Activated CD4-positive, alpha-beta T cell treated with anti-CD3 and anti-CD28 coated beads for 24 hours (primary cell): ENCODE measurements at places on chromosomes 3 and 15.

GRCh38 chr3:169402672-169403360 is 260.7 kb downstream of the MECOM start:
- DNase-seq, result no peak

GRCh38 chr3:197501879-197502620 is 53.7 kb downstream of the BDH1 start:
- DNase-seq, result peak; percentile 34

DNA sequence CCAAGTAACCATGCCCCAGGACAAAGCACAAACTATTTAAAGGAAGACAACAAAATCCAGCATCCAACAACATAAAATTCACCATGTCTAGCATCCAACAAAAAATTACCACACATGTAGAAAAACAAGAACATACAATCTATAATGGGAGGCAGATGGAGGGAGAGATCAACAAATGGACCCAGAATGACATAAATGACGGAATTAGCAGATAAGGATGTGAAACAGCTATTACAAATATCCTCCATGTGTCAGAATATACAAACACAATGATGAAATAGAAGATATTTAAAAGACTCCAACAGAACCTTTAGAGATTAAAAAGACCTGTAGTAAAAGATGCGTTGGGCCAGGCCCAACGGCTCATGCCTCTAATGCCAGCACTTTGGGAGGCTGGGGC is 10.8 kb downstream of the LYSMD4 start:
- no peak for DNase-seq

DNA sequence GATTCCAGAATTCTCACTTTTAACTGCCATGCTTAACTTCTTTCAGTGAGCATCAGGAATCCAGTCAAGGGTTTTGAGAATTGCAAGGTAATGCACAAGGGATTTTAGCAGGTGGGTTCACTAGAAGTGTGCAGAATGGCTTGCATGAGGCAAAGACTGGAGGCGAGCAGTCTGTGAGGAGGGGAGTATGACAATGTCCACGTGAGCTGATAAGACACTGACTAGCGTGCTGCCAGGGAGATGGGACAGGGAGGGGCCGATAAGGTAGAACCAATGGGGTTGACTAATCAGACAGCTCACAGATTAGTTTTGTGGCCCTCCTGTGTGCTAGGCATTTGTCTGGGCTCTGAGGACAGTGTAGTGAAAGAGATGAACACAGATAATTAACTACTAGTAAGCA is 102.0 kb upstream of the DAZL start:
- no peak for DNase-seq

DNA sequence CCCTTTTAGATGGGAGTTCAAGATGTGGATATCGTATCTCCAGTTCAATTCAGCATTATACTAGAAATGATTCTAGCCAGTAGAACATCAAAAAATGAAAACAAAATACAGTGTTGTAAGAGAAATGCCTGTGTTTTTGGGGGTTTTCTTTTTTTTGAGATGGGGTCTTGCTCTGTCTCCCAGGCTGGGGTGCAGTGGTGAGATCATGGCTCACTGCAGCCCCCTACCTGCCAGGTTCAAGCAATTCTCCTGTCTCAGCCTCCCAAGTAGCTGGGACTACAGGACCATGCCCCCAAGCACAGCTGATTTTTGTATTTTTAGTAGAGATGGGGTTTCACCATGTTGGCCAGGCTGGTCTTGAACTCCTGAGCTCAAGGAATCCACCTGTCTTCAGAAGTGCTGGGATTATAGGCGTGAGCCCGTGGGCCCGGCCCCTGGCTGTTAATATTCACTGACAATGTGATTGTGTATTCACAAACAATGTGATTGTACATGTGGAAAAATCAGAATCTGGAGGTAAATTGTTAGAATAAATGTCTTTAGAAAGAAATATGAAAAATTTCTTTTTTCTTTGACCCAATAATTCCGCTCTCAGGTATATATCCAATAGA is 59.0 kb downstream of the ARIH1 start:
- no peak for DNase-seq

DNA sequence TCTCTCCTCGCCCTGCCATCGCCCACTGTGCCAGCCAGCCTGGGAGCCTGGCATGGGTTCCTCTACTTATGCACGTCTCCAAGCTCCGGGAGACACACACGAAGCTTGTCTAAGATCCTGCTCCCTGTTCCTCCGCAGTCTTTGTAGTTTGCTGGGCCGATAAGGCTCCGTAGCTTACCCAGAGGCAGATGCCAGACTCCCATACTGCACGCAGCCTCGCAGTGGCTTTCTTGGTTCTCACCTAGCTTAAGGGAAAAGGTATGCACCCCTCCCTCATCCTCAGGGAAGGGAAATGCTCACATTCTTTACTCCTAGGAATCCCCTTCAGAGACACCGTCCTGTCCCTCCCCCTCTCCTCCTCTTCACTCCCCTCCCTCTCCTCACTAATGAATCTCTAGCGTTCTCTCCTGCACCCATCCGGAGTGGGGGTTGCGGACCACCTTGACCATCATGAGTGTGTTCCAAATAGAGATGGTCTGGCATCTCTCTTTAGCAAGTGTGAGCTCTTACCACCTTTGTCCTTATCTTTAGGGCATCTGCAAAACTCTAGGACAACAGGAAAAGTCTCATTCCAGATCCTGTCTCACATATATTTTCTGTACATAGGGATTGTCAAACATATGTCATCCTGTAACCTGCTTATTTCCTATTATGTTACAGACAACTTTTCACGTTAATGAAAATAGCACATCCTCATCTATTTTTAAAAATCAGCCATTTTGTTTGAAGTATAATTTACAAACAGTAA is 56.5 kb downstream of the TMEM266 start:
- no peak for DNase-seq

- DNase-seq, result no peak
Measured at GRCh38 chr3:66394019-66394752, 106.6 kb downstream of the LRIG1 start.

DNA sequence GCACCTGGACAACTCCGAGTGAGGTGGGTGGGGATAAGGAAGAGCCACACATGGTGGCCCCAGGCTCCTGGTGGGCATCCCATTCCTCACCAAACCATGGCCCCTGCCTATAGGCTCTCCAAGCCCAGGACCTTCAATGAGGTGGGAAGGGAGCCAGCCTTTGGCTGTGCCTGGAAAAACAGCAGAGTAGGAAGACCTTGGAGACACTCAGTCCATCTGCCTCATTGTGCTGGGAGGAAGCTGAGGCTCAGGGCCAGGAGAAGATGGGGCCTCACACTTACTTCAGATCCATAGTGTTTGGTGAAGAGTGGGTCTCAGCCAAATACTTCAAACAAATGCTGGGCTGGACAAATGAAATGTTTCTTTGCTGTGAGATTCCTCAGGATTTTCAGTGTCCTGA is 47.4 kb upstream of the APEH start:
- DNase-seq, result no peak

DNA sequence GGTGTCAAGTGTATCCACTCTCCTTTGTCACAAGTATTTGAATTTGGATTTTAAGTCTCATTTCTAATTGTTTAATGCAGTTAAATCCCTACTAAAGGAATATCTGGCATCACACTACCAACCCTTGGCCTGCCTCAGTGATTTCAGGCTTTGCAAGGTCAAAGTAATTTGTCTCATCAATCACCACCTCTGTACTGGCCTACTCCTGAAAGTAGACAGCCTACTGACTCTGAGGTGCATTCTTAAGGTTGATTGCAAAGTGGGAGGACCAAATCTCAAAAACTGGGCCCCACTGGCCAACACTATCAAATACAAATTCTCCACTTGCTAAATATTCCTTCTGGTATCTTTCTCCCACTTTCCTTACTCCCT is 851 bp upstream of the TEX55 start:
- no peak for DNase-seq

DNA sequence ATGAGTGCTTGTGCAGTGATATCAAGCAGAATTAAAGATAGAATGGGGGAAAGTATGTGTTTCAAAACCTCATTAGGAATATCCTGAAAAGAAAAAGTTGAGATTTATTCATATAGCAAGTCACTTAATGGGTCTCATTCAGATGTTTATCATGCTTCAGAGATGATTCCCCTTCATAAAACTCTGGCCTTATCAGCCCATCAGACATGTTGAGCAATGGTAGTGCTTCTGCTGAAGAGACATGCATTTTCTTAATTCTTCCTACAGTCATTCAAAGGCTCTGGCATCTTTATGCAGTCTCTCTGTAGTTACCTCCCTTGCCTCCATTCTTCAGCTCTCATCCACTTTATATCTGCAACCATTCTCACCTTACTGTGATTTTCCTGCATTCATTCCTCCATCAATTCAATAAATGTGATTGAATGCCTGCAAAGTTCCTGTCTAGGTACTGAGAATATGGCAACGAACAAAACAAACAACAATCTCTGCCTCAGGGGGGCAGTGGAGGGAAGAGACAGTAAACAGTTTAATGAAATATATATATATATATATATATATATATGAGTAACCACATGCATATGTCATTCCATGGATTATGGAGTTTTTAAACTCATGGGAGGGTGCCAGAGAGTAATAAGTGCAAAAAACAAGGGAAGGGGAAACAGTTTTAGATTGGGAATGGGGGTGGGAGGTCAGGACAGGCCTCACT is 138.5 kb downstream of the NECTIN3 start:
- no peak for DNase-seq

- DNase-seq, result no peak
Measured at GRCh38 chr3:188761439-188761838, 410.3 kb upstream of the TPRG1 start.

GRCh38 chr15:67196672-67197363 is 57.6 kb downstream of the AAGAB start:
- DNase-seq, result no peak

GRCh38 chr3:8457039-8457438 is 44.6 kb upstream of the LMCD1 start:
- DNase-seq, result no peak

- no peak for DNase-seq
Measured at GRCh38 chr3:189398656-189399055, 226.9 kb downstream of the TPRG1 start.

DNA sequence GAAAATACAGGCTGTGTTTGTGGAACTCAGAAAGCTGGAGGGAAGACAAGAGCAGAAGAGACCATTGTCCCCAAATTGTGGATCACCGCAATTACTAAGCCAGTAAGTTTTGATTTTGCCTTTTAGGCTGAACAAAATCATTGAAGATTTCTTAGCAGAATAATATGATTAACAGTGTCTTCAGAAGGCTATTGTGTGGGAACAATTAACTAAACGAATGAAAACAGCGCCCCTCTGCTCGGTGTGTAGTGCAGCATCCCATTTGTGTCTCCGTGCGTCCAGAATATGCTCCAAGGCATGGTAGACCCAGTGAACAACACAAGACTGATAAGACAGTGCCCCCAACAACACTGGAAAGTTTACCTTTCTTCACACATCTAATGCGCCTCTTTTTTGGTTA is 71.2 kb downstream of the CRTC3 start:
- no peak for DNase-seq

DNA sequence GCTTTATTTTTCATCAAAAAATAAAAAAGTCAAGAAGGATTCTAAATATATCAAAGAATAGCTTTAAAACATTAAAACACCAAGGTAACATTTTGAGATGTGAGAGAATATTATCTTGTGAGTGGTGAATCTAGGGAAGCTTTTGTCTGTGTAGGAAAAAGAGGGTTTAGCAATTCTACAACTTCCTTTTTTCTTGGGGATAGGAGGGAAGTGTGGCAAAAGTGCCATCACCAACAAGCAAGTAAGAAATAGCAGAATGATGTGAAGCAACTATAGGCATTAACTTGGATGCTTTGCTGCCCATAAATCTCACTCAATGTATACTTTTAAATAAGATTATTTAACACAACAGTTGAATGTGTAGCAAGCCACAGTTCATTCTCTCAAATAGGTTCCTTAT is 57.8 kb upstream of the SUCLG2 start:
- no peak for DNase-seq

DNA sequence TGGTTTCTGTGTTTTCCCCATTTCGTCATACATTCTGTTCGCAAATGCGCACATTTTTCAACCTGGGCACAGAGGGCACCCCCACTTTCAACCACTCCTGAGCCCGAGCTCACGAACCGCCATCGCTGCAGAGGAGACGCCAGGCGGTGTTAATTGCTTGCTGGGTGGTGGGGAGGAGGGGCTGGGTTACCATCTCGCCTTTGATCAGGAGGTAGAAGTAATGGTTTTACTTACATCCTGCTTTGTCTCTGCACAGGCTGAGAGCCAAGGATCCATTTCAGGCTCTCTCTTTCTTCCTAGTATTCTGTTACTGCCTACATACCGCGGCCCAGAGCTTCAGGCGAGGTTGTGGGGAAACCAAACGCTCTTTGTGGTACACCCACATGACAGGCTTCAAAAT is 177.3 kb upstream of the WNT5A start:
- DNase-seq, result no peak

DNA sequence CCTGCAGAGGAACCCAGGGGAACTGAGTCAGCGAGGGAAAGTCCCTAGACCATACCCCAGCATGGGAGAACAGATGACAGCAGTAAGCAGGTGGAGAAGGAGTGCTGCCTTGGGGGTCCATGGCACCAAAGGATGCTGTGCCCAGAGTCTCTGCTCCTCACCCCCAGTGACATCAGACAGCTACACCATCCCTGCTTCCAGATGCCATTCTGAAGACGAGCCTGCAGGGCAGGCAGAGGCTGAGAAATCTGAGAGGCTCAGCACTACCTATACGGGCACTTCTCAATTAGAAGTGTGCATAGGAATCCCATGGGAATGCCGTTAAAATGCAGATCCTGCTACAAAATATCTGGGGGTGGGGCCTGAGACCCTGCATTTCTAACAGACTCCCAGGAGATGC is 211.3 kb upstream of the NSMCE3 start:
- DNase-seq, result no peak

GRCh38 chr3:197711973-197712707 is 24.6 kb downstream of the RUBCN start:
- peak; percentile 75 for DNase-seq

GRCh38 chr15:50978580-50978979 is 70.1 kb downstream of the AP4E1 start:
- no peak for DNase-seq

- no peak for DNase-seq
Measured at GRCh38 chr3:142876417-142876816, 12.5 kb downstream of the PCOLCE2 start.

GRCh38 chr3:18012436-18012835 is 270.0 kb upstream of the TBC1D5 start:
- DNase-seq, result no peak

GRCh38 chr3:186366206-186366605 is 4.2 kb upstream of the DGKG start:
- no peak for DNase-seq

DNA sequence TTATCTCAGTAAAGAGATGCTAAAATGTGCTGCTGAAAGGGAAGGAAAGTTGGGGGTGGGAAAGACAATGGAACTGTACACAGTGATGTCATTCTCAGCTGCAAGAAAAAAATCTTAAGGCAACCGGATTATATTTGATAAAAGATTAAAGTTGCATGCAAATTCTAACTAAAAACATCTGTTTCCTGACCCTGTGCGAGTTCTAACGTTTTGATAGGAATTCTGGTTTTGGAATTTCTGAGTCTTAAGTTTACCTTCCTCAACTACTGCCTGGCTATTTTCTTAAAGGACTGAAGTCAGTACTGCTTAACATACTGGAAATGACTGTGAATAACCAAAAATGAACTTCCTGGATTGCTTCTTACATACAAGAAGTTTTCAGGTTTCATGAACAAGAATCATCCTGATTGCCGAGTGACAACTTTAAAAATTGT is 115.5 kb downstream of the SLC25A26 start:
- DNase-seq, result no peak
